ENCODE measurements at places on chromosomes 6 and 20.

DNA sequence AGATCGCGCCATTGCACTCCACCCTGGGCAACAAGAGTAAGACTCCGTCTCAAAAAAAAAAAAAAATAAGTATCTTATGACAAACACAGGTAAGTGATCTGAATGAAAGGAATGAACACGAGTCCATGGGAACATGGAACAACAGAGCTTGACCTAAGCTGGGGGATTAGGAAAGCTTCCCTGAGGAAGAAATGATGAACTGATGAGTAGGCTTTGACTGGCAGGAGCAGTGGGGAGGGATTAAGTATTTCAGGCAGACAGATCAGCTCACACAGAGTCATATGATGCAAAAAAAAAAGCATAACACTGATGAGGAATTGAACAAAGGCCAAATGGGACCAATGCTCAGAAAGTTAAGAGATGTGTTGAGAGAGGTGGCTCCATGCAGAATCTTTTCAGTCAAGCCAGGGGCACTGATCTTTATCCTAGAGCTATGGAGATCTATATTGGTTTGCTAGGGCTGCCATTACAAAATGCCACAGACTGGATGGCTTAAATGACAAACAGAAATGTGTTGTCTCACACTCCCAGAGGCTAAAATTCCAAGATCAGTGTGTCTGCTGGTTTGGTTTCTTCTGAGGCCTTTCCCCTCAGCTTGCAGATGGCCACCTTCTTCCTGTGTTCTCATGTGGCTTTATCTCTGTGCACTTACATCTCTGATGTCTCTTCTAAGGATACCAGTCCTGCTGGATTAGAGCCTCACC, 85.6 kb downstream of the ANKRD6 start:
- DNase-seq: no peak

- no peak for DNase-seq
These were observed 7.4 kb upstream of the CD24 start for GRCh38 chr6:106981926-106982325.

DNA sequence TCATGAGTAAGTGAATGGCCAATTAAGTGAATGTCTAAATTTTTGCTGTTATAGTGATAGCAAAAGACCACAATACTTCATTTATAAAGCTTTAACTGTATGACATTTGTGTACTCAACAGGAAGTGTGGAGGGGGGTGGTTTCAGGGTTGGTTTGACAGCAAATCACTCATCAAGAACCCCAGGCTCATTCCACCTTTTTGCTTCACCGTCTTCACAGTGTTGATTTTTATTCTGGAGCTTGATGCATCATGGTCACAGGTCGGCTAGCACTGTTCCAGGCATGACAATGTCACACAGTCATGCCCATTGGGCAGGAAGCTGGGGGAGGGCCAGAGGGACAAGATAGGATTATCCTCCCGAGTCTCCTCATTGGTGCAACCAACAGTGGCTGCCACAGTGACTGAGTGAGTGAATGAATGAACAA, 75.0 kb downstream of the MDGA1 start:
- no peak for DNase-seq

- no peak for DNase-seq
These were observed 178.7 kb downstream of the ATXN1 start for GRCh38 chr6:16582446-16583143.

DNA sequence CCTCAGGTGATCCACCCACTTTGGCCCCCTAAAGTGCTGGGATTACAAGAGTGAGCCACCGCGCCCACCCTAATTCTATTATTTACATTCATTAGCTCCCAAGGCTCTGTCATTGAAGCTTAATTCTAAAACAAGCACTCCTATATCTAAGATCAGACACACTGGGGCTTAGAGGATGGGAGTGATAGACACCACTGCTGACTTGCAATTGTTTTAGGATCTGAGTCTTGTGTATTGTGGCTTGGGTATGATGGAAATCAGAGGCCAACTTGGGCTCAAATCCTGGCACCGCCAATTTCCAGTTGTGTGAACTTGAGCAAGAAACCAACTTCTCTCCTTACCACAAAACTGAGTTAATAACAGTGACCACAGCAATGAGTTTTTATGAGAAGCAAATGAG, 34.7 kb downstream of the MTRES1 start:
- no peak for DNase-seq

- DNase-seq: no peak
These were observed 563 bp downstream of the MGME1 start for GRCh38 chr20:17969278-17969883.

GRCh38 chr6:132511210-132511830, 1.6 kb downstream of the STX7 start:
- no peak for DNase-seq

GRCh38 chr6:130385064-130385695, 19.4 kb downstream of the TMEM200A start:
- no peak for DNase-seq

DNA sequence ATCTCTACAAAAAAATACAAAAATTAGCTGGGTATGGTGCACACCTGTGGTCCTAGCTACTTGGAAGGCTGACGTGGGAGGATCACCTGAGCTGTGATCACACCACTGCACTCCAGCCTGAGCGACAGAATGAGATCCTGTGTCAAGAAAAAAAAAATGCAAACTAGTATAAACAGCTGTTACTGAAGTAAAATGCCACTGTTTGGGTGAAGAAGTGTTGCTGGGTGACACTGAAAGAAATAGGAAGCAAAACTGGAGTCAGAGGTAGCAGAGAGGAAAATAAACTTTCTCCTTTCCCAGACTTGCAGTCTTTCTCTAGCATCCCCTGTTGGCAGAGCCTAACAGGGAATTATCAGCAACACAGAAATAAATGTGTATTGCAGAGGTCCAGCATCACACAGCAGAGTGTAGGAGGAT, 241.2 kb upstream of the PREP start:
- no peak for DNase-seq

DNA sequence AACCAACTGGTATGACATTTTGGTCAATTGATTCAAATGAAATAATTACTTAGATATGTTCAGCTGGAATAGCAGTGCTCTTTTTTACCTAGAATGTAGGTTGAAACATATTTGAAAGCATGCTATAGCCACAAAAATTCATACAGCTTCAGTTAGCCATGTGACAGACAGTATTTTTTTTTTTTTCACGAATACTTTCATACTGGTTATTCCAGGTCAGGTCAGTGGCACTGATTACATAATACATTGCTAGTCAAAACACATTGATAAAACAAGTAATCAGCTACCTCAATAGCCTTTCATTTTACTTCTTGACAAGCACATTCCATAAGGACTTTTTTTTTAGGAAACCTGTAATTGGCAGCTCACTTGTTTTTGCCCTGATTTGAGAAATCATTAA, 222.6 kb downstream of the EYA4 start:
- DNase-seq: no peak

GRCh38 chr20:49878977-49879376, 36.4 kb downstream of the SPATA2 start:
- no peak for DNase-seq

DNA sequence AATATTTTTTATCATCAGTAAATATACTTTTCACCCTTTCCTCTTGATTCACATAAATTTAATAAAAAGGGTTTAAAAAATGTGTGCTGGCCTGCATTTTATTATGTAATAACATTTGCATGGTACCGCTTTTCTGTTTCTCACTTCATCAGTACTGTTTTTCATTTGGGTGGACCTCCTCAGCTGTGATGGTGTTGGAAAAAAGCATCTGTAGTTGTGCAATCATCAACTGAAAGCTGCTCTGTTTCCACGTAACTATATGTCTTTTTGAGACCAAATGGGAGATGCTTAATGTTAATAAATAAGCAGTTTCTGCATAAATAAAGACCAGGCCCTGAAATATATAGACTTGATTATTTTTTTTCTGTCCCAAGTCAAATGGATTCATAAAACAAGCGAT, 31.6 kb upstream of the CENPW start:
- DNase-seq: no peak

GRCh38 chr20:8858181-8858787, 210.6 kb upstream of the PLCB4 start:
- DNase-seq: no peak

- no peak for DNase-seq
These were observed 2.3 kb downstream of the RNF144B start for GRCh38 chr6:18389479-18389878.

- DNase-seq: no peak
These were observed 158.3 kb upstream of the OGFRL1 start for GRCh38 chr6:71130277-71130676.

DNA sequence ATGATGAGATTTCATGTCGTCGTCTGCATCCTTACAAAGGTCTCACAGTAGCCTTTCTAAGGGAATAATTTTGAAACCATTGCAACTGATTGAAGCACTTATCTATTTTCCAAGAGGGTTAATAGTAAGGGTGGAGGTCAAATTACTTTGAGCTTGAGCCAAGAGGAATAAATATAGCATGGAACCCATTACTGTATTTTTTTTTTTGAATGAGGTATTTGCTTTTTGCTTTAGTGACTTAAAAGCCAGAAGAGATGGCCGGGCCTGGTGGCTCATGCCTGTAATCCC, 78.3 kb downstream of the SCAND1 start:
- no peak for DNase-seq

DNA sequence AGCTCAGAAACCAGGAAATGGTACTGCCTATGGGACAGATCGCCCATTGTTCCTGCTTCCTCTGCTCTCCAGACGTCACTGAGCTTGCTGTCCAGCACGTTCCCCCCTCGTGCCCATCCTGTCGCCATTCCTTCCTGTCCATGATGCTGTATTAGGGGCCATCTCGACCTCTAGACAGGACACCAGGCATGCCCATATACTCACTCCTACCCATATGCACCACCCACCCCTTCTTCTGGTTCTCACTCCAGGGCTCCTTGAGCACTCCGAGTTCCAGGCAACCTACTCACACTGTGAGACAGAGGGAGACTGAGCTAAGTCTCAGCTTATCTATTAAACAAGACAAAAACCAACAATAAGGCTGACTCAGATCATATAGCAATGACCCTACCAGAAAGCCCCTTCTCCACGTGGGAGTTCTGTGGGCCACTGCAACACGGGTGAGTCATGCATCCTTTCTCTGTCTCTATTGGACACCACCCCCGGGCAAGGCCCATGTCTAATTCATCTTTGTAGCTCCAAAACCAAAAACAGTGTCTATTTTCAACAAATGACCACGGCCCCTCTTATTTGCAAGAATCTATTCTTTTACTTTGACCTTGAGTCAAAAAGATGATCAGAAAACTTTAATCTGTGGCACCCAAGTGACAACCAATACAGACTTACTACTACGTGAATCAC, 65.7 kb downstream of the PSMG4 start:
- DNase-seq: no peak

GRCh38 chr20:14717134-14717999, 380.0 kb upstream of the FLRT3 start:
- no peak for DNase-seq

DNA sequence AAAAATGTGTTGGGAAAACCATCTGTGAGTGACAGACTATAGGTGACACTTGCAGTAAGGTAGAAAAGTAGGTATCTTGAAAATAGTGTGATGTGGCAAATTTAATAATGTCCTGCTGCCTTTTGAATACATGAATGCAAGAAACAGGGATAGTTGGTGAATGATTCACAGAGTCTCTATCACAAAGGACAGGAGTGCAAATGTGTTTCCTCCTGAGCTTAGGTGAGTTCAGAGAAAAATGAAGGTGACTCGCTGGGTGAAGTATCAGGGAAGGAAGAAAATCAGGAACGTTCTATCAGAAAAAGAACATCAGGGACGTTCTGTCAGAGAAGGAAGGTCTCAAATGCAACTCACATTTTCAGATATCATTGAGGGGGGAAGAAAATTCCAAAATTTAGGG, 557.8 kb upstream of the SLC35B3 start:
- no peak for DNase-seq

Data from stimulated activated CD4-positive, alpha-beta T cell treated with anti-CD3 and anti-CD28 coated beads, TNF-alpha, amount 100 ng/mL, for 4 hours (primary cell).